Liver (tissue), 10 donors: ENCODE measurements at places on chromosomes 6 and 20. TPM values are rescaled to one million over a fixed set of nuclear protein-coding genes. Genes with fewer than 3 reads are reported as not detected.

Gene SAMD10
- polyA plus RNA-seq: 3.4 TPM

Gene PTCRA
- polyA plus RNA-seq: not detected

Gene TRIM39
- 2.7 TPM for polyA plus RNA-seq

- H3K36me3 ChIP-seq: no peaks in the 10 kb centered on the region
- H3K27ac ChIP-seq: no peak overlapping the region
- DNase-seq: no peak
- no peaks in the 10 kb centered on the region for H3K27me3 ChIP-seq
- H3K4me3 ChIP-seq: no peak overlapping the region
- no peaks in the 10 kb centered on the region for H3K4me1 ChIP-seq
Measured at GRCh38 chr6:71124340-71124739, 164.3 kb upstream of the OGFRL1 start.

GRCh38 chr6:11853678-11854407, 75.2 kb upstream of the ADTRP start:
- no peaks in the 10 kb centered on the region for H3K27me3 ChIP-seq
- H3K4me1 ChIP-seq: peaks cover 13% of the 10 kb centered on the region
- H3K27ac ChIP-seq: peak overlapping the region; percentile 99

GRCh38 chr6:109472132-109472995, 10.7 kb downstream of the ZBTB24 start:
- no peak overlapping the region for H3K27ac ChIP-seq
- DNase-seq: no peak

DNA sequence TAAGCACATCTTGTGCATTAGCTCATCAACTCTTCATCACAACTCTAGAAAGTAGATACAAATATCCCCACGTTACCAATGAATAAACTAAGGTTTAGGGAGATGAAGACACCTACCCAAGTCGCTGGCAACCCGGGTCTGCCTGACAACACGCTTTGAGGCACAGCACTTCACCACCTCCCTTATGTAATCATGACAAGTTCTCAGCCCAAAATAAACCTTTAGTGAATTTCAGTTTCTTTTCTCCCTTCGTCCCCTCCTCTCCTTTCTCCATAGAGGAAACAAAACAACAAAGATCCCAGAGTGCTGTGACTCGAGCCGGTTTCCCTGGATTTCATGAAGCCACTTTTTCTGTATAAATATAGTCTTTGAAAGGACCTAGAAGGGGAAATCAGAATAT, 105.4 kb downstream of the MAFB start:
- no peaks in the 10 kb centered on the region for H3K36me3 ChIP-seq
- no peaks in the 10 kb centered on the region for H3K27me3 ChIP-seq
- DNase-seq: no peak

DNA sequence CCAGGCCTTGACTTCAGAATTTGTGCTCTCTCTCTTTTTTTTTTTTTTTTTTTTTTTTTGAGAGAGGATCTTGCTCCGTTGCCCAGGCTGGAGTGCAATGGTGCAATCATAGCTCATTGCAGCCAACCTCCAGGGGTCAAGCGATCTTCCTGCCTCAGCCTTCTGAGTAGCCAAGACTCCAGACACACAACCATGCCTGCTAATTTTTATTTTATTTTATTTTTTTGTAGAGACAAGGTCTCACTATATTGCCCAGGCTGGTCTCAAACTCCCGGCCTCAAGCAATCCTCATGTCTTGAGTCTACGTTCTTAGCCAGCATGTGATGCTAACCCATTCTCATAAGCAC, 19.4 kb downstream of the TGM2 start:
- no peak for DNase-seq
- H3K4me3 ChIP-seq: no peak overlapping the region
- H3K4me1 ChIP-seq: peaks cover 18% of the 10 kb centered on the region
- H3K27me3 ChIP-seq: no peaks in the 10 kb centered on the region

- peaks cover 15% of the 10 kb centered on the region for H3K4me1 ChIP-seq
- H3K27ac ChIP-seq: no peak overlapping the region
- no peaks in the 10 kb centered on the region for H3K36me3 ChIP-seq
- H3K27me3 ChIP-seq: no peaks in the 10 kb centered on the region
- H3K4me3 ChIP-seq: no peak overlapping the region
Measured at GRCh38 chr20:50918403-50918802, 12.8 kb downstream of the ADNP start.

- DNase-seq: no peak
- no peak overlapping the region for H3K27ac ChIP-seq
- no peaks in the 10 kb centered on the region for H3K27me3 ChIP-seq
- H3K4me3 ChIP-seq: no peak overlapping the region
- peaks cover 23% of the 10 kb centered on the region for H3K4me1 ChIP-seq
Measured at GRCh38 chr6:24690593-24690992, 23.7 kb downstream of the ACOT13 start.

DNA sequence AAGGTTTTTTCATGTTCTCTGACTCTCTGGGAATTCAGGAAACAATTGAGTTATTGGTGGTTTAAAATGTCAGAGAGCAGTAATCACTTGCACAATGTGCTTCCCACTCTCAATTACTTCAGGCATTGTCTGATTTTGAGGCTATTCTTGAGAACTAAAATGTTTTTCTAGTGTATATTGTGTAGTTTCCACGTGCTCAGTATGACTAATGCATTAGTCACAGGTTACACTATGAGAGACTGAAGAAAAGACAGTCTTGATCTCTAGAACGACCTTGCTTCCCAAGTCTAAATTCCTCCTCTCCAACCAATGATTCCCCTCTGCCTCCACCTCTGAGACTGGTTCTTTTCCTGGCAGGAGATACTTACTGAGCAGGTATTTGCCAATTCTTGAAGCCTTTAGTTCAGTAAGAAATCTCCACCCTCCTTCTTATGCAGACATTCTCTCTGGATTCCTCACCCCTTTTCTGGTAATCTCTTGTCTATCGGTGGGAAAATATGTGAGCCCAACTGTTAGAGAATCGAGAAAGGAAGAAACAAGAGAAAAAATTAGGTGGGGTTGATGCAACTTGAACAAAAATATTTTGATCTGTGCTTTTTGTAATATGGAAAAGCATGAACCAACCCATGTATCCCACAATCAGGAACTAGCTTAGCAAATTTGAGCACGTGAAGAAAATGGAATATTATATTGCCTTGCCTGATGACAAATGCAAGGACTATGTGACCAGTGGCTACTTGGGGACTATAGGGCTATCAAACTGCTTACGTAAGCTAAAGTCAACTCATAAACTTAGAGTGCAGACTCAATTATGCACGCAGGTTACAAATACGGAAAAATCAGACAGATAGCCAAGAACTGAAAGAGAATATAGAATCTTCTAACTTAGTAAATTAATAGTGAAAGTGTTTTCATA, 61.1 kb upstream of the SLC22A16 start:
- H3K4me1 ChIP-seq: peaks cover 3% of the 10 kb centered on the region
- H3K27me3 ChIP-seq: no peaks in the 10 kb centered on the region
- no peaks in the 10 kb centered on the region for H3K36me3 ChIP-seq
- H3K27ac ChIP-seq: no peak overlapping the region
- H3K4me3 ChIP-seq: no peak overlapping the region
- no peak for DNase-seq
